ENCODE measurements at places on chromosomes 5 and 9.

- no peak for DNase-seq
Observed at GRCh38 chr5:43422143-43422542, 10.0 kb upstream of the CCL28 start.

- no peak for DNase-seq
Observed at GRCh38 chr9:93134740-93135444, 841 bp upstream of the NINJ1 start.

DNA sequence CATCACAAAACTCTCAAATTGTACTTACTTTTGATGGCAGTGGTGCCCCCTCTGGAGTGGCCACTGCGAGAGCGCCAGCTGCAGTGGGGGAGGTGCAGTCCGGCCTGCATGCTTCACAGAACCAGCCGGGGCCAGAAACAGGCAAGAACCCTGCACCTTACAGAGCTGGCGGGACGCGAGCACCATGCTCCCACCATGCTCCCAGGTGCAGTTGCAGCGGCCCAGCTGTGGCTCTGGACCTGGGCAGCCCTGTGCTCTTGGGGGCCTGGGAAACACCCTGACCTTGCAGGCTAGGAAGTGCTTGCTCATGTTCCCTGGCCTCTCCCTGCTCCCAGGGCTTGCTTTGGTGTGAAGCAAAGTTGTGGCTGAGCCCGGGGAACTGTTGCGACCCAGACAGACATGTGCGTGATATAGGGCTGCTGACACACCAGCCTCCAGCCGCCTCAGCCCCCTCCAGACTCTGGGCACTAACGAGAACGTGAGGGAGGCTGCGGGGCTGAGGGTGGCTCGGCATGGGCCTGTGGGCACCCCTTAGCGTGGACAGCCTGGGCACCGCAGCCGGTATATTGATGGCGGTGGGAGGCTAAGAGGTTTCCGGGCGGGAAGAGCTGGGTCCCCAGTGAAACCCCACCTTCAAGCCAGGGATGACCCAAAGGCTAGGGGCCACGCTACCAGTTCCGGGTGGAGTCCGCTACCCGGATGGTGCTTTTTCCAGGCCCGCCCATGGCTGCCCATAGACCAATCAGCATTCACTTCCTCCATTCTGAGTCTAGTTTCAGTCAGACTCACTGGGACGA is 1809.9 kb upstream of the ACO1 start:
- DNase-seq = no peak

GRCh38 chr9:110802416-110803035 is 133.9 kb downstream of the MUSK start:
- no peak for DNase-seq

GRCh38 chr9:113875459-113876150 is 504 bp upstream of the ZNF618 start:
- DNase-seq = no peak

- no peak for DNase-seq
Observed at GRCh38 chr5:31459594-31459993, 72.3 kb downstream of the DROSHA start.

DNA sequence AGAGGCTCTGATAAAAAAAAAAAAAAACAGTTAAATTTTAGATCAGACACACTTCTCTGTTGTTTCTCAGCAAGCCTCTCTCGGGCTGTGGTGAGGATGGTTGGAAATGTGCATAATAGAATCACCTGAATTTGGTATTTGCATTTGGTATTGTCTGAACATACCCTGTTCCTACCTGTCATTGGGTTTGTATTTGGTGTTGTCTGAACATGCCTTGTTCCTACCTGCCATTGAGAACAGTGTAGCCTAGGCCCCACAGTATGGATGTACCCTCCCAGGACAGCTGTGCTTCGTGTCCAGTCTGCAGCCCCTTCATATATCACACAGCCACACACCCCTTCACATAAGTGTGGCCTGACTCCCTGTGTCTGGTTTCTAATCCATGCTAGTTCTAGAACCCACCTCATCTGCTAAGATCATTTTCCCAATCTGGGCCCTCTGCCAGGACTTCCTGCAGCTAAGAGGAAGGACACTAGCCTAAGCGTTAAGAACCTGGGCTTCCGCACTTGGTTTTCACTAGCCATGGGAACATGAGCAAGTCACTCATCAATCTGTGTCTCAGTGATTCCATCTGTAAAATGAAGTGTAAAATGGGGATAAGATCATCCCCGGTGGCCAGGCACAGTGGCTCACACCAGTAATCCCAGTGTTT is 49.2 kb downstream of the ITGA2 start:
- no peak for DNase-seq

DNA sequence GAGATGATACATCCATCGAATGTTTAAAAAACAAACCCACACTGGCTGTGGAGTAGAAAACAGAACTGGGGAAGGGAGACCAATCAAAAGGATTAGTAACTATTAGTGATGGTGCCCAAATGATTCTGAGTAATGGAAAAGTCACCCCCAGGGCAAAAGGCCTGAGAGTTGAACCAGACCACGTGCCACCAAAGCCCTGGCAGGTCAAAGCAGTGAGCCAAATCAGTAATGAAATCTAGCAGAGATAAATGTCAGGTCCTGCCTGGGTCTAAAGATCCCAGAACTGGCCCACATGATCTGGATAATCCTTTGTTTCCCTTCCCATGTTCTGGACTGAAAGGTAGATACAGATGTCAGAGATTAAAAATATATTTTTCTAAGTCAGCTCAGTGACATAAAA is 9.4 kb downstream of the OTULINL start:
- DNase-seq = no peak

GRCh38 chr9:2677915-2678889 is 39.1 kb upstream of the KCNV2 start:
- DNase-seq = no peak

DNA sequence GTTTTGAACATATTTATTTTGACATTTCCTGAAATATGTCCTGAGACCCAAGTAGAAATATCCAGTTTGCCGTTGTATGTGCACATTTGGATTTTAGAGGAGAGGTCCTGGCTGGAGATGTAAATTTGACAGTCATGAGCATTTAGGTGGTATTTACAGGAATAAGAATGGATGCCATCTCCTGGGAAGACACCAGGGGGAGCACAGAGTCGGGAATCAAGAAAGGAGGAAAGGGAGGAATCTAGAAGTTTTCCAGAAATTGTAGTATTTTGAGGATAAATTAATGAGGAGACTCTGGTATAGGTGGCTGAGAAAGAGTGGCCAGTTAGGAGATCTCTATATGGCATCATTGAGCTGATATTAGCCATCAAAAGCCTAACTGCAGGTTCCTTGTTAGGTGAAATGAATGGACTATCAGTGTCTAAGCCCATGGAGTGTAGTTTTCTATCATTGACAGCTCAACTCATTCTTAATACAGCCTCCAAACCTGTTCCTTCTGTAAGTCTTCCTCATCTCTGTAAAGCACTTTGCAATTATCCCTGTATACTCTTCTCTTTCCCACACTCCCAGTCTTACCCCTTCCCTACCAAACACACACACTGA is 7.2 kb downstream of the GAPT start:
- no peak for DNase-seq

- DNase-seq = no peak
Observed at GRCh38 chr5:35145691-35146317, 84.5 kb downstream of the PRLR start.

DNA sequence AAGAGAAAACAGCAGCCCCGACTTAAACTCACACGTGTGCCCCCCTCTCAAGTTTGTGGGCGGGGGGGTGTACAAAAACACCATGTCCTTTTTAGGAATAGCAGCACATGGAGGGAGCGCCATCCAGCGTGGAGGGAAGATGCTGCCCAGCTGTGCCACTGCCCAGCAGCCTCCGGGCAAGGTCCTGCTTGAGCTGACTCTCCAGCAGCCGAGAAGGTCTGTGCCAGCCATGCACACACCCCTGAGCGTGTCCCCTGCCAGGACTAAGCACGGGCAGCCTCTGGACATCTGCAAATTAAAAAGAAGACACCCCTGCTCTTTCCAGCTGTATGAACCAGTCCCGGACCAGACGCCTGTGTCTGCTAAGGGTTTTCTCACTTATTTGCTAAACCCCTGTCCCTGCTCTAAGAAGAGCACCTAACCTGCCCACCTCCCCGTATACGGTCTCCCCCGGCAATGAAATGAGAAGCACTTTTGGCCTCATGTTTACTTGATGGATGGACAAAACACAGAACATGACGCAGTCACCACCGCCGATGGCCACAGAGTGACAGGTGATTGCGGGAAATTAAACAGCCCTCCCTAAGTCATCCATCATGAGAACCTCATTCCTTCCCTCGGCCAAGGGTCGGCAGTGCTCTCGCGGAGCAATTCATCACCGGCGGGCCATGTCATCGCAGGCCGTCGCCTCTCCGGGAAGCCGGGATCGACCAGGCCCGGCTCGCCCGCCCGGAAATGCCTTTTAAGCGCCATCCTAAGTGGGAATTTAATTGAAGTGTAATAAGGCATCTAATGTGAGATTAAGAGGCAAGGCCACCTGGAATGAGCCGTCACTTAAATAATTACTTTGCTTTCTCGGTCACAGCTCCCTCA is 96.9 kb downstream of the OLFM1 start:
- DNase-seq = no peak

- no peak for DNase-seq
Observed at GRCh38 chr5:1659100-1659981, 135.6 kb upstream of the LPCAT1 start.

GRCh38 chr9:121773286-121773953 is 122.0 kb downstream of the DAB2IP start:
- DNase-seq = no peak

DNA sequence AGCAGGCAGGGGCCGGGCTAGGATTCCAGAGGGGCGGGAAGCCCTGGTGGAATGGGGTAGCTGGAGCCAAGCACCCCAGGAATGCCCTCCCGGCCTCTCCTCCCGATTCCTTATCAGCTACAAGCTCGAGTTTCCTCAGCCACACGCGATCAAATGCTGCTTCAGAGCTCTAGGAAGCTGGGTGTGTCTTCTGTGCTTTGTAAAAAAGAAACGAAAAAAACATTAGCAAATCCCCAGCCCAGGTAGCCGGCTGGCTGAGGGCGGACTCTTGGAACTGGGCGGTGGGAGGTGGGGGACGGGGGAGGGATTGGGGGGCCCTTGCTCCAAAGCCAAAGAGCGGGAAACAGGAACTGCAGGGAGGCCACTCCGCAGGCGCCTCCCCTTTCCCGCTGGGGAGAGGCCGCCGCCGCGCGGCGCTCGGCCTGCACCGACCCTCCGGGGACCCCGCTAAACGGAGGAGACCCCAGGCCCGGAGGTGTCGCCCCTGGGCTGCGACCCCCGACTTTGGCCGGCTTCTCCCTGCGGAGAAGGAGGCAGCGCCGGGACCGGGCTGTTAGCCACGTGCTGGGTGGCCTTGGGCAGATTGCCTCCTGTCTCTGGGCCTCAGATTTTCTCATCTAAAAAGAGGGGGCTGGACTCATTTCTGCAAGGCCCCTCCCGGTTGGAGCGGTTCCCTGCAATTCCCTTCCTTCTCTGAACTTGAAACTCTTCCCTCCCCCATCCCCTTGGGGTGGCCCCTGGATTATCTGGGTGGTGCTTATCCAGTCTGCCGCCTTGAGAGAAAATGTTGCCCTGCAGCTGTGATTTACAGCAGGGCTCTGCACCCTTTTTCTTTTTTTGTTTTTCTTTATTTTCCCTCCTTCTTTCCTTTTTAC is 40.9 kb upstream of the FABP6 start:
- no peak for DNase-seq

- no peak for DNase-seq
Observed at GRCh38 chr5:80246001-80246758, 9.7 kb downstream of the SERINC5 start.

DNA sequence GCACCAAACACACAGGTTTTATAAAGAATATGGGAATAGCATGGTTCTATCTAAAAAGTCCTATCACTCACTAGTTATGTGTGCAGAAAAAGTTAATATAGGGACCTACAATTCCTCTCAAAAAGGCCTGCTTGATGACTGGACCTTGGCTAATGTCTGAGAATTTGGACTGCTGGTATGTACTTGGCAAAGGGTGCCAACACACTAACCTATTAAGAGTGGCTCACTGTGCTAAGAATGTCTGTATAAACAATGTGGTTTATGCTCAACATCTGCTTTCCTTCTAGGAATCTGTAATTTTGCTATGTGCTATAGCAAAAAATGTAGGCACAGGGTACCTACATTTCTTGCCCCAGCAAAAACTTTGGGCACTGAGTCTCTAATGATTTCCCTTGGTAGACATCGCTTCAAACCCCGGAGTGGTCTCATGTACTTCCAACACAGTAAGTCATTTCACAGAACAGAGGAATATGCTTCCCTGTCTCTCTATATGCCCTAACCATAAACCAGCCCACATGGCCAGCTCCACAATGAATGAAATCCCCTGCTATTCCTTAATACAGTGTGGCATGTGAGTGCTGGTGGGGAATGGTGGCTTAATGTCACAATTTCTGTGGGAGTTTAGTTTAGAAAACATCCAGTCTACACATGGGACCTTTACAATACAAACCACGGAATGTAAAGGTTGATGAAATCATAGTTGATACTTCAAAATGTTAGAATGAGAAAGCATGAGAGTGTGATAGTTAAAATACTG is 101.7 kb downstream of the UBAP2 start:
- no peak for DNase-seq

DNA sequence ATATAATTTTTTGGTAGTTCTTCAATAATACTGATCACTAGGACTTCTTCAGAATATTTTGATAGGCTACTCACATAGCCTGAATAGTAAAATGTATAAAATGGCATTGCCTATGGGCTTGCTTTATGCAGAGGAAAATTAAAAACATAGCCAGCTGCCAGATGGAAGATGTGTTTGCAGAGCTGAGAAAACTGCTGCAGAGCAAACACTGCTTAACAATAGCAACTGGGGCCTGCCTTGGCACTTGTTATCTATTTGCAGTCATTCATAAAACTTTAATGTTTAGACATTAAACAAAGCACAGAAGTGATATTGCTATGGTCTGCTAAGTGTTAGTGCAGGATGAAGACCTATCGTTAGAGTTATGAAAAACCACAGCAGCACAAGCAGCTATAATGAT is 151.5 kb upstream of the SMC2 start:
- DNase-seq = peak; percentile 92

DNA sequence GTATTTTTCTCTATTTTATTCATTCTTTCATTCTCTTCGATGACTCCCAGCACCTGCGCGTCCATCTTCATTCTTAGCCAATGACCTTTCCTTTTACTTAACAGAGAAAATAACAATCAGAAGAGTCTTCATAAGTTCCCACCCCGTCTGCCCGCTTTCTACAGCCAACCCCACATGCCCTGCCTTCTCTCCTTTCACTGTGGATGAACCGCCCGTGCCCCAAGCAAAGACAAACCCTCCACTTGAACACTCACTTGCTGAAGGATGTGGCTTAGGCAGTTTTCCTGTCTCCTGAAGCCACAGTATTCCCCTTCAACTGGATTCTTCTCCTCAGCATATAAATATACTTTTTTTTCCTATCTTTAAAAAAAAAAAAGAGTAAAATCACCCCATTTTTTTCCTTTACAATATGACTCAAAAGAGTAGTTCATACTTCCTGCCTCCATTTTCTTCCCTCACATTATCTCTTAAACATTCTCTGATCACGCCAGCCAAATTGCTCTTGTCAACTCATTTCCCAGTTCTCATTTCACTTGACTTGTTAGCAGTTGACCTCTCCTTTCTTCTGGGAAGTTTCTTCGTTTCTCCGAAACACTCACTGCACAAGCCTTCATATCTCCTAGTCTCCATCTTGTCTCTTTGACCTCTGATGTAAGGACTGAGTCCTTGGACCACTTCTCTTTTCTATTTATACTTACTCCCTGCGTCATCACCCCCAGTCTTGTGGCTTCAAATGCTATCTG is 11.1 kb downstream of the NIPSNAP3B start:
- no peak for DNase-seq

- DNase-seq = no peak
Observed at GRCh38 chr5:112933651-112934365, 11.8 kb upstream of the REEP5 start.
